Upper lobe of left lung (tissue), 6 donors: ENCODE measurements at places on chromosomes 16 and 17. TPM values are rescaled to one million over a fixed set of nuclear protein-coding genes. Genes with fewer than 3 reads are reported as not detected.

Gene IGF2BP1
- total RNA-seq = 1.3 TPM

Gene ASPA
- 0.78 TPM for total RNA-seq

Gene ITGB4
- 75.2 TPM for total RNA-seq

Gene GP1BA
- total RNA-seq = 1.4 TPM

Gene EPX
- total RNA-seq = not detected

Gene MPV17L
- total RNA-seq = 1.2 TPM

Gene WFDC1
- total RNA-seq = 10.6 TPM

Gene VMO1
- total RNA-seq = not detected

Gene HNF1B
- total RNA-seq = 31.4 TPM

Gene TBC1D3
- total RNA-seq = not detected

Gene WNT9B
- total RNA-seq = not detected

Gene KAT2A
- total RNA-seq = 43.9 TPM

Gene SLC5A10
- not detected for total RNA-seq

Gene PITPNC1
- 14.4 TPM for total RNA-seq

Gene DYNLRB2
- 21.0 TPM for total RNA-seq

Gene CCDC144A
- total RNA-seq = 1.1 TPM
